Activated CD4-positive, CD25-positive, alpha-beta regulatory T cell (primary cell): ENCODE measurements at places on chromosomes 1 and 21.

DNA sequence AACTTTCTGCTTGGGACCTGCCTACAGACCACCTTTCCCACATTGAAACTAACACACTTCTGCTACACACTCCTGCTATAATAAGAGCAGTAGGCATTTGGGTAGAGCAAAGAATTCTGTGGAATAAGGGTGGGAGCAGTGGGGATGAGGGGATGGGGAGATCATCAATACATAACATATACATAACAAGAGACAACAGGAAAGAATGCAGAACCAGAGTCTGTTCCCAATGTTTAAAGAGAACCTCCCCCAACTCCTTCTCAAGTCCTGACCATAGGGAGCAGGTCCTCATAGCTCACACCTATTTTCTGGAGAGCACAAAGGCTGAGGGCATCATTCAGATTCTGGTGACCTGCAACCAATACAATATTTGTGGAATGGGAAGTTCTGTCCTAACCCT lies 121.6 kb upstream of the BARHL2 start:
- DNase-seq, result no peak

DNA sequence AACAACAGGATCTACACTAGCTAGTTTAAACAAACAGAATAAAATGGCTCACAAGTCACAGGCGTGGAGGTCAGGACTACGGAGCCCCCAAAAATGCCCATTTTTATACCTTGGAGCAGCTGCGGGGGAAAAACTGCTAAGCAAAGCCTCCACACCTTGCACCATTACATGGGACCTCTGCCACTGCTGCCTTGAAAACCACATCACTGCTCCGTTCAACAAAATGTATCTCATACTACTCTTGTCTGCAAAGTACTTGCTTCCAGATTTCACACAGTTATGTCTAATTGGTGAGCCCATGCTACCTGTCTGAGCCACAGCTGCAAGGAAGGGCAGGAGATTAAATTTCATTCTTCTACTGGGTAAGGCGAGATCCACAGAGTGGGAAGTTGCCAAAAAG lies 24.4 kb downstream of the MRPL39 start:
- DNase-seq, result no peak

DNA sequence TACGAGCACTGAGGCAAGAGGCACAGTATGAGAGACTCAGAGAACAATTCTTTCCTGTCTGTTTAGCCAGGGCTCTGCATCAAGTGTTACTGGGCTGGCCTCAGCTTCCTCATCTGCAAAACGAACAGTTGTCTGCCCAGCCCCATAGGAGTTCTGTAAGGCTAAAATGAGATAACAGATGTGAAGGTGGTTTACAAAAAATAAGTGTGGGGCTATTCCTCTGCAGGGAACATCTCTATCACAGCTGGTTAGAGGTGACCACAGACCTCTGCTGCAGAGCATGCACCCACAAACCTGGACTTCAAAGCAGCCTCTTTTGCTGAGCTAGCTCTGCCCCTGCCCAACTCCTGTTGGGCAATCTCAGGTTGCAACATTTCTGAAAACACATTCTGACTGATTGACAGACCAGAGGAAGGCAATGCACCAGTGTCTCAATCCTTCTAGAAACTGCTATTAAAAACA lies 10.5 kb upstream of the OLIG1 start:
- no peak for DNase-seq

DNA sequence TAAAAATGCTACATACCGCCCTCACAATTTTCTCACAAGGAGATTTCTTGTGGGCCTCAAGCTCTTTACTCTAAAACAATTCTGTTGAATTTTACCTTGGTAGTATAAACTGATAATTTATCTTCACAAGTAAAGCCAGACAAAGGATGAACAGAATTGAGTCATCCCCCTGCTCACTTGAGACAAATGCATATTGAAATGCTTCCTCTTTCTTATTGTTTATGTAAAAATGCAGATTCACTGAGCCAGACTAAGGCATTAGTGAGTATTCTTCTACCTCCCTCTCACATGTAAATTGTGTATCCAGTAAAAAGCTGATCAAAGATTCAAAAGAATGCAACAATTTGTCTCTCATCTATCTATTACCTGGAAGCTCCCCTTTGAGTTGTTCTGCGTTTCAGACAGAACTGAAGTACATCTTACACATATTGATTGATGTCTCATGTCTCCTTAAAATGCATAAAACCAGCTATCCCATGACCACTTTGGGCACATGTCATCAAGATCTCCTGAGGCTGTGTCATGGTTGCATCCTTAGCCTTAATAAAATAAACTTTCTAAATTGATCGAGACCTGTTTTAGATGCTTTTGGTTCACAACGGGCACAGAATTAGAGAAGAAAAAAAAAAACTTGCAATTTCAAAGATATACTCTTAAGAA lies 743.1 kb upstream of the B3GALT2 start:
- no peak for DNase-seq

DNA sequence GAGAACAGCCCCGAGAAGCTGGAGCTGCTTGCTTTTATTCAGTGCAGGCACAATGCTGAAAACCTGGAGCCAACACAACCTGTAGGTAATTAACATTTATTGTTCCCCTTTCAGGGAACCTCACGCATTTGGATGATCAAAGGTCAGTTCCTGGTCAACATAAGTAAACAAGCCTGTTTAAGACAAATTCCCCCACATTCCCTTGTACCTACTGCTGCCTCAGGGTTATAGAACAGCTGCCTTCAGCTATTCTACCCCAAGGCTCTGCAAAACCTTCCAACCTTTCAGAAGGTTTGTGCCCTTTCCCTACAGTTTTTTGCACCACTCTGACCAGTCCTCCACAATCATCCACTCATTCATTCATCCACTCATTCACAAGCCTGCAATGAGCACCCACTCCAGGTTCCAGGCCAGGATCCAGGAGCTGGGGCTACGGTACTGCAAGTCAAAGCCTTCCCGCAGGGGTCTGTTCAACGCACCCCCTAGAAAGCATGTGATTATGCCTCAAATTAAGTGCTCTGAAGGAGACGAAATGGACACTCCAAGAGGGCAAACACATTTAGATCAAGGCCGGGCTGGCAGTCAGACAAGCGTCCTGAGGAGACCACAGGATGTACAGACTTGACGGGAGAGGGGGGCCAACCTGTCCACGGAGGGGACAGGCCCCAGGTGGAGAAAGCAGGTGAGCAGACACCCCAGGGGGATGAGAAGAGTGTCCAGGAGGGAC lies 683.9 kb downstream of the MATN1 start:
- no peak for DNase-seq

- no peak for DNase-seq
Observed at GRCh38 chr1:153577138-153577537, 11.5 kb upstream of the S100A2 start.

GRCh38 chr1:179353546-179353945 lies 12.2 kb upstream of the AXDND1 start:
- DNase-seq, result no peak

DNA sequence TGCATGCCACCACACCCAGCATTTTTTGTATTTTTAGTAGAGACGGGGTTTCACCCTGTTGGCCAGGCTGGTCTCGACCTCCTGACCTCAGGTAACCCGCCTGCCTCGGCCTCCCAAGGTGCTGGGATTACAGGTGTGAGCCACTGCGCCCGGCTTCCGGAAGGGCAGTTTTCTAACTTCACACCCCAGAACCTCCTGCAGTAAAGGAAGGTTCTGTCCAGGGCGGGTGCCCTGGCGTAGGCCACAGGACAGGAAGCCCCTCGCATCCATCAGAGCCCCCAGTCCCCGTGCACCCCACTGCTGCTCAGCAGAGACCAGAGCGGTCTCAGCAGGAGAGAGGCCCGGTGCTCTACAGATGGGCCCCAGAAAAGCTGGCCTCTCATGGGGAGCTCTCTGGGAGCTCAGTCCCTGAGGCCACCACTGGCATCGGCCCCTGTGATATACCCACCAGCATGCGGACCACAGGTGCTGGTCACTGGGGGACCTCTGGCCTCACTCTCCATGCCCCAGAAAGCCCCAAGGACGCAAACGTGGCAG lies 4.1 kb upstream of the DNMT3L start:
- DNase-seq, result no peak

DNA sequence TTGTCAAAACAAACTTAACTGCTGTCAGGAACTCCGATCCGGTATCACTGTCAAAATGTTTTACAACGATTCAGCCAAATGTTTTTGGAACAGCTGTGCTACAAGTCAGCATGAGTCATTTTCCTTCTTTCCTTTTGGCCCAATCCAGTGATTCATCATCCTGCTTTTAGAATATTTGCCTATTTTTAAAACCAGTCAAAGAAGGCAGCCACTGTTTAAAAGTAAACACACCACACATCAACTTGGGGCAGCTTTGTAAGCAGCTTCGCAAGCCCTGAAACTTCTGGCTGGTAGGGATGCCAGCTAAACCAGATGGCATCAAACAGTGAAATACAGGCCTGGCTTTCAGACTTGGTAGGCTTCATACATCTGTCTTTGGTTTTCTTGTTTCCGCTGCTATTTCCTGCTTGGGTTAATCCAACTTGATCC lies 14.9 kb downstream of the MAP3K7CL start:
- no peak for DNase-seq

DNA sequence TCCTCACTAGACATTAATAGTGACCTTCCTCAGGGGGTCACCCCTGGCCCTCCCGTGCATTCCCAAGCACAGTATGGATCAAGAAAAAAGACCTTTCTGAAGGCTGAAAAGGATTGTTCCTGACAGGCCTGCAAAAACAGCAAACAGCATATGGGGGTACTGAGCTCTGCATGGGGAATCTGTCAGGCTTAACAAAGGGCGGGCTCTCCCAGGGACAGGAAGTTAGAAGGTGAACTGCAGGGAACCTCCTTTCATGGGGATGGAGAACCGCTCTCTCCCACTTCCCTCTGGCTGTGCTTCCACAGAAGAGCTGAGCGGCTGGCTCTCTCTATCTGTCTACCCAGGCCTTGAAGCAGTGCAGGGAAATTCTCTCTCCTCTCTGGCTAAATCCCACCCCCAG lies 91.7 kb downstream of the DTL start:
- no peak for DNase-seq

GRCh38 chr1:234629026-234629425 lies 19.0 kb upstream of the IRF2BP2 start:
- DNase-seq, result no peak

DNA sequence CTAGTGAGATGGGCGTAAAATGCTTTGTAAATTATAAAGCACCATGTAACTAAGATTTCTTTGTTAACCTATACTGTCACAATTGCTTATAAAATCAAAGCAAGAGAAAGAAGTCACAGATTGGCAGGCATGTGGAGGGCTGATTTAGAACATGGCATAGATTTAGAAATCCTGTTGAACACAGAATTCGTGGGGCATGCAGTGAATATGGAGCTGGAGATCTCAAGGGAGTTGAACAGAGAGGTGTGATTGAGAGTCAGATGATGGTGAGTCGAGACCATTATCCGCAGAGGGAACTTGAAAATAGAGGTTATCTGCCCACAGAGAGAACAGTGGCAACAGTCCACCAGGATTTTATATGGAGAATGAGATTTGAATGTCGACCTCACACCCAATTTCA lies 27.6 kb downstream of the PBX1 start:
- no peak for DNase-seq

GRCh38 chr1:30847358-30847972 lies 61.1 kb downstream of the SDC3 start:
- no peak for DNase-seq

DNA sequence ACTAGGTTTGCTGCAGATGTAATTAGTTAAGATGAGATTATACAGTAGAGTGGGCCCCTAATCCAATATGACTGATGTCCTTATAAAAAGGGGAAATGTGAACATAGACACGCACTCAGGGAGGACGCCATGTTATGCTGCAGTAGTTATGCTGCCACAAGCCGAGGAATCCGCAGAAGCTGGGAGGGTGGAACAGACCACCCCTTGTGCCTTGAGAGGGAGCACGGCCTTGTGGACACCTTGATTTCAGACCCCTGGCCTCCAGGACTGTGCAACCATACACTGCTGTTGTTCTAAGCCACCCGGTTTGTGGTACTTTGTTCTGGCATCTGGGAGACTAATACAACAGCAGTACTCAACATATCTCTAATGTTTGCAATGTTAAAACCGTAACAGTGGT lies 57.9 kb upstream of the HIVEP3 start:
- no peak for DNase-seq

- no peak for DNase-seq
Observed at GRCh38 chr1:215119719-215120365, 37.3 kb downstream of the KCNK2 start.

DNA sequence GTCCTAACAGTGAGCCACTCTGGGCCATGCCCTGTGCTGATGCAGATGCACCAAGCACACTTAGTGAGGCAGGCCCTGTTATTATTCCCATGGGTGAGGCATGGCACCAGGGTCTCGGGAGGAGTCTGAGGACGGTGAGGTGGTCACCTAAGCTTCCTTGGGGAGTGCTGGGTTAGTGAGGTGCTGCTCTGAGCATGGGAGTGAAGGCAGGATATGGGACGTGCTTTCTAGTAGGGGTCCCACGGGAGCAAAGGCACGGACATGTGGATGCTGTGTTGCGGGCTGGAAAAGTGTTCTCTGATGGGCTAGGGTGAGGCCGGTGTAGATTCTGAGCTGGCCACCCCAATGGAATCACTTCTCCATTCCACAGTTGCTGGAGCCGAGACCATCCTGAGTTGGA lies 77.5 kb upstream of the CSF3R start:
- DNase-seq, result no peak

GRCh38 chr1:13762642-13763041 lies 62.7 kb downstream of the PRDM2 start:
- no peak for DNase-seq

- no peak for DNase-seq
Observed at GRCh38 chr1:110250749-110251148, 40.6 kb downstream of the KCNC4 start.

DNA sequence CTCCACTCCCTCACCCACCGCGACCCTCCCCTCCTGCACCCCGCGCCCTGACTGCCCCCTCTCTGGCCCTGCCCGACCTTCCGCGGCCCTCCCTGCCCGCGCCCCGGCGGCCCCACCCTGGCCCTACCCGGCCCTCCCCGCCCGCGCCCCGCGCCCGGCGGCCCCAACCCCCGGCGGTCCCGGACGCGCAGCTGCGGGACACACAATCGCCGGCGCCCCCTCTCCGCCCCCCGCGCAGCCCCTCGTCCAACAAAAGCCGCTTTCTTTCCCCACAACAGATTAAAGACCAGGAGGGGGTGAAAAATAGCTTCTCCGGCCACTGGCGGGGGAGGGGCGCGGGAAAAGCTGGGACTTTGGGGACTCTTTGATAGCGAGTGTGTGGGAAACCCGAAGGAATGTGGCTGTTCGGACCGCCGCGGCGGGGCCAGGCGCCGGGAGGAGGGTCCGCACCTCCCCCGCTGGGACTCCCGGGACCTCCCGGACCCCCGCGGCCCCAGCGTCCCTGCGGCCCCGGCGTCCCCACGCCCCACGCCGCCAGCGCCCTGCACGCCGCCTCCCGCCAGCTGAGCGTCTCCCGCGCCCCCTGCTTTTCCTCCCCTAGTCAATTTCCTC lies 8.8 kb upstream of the ID3 start:
- DNase-seq, result no peak

DNA sequence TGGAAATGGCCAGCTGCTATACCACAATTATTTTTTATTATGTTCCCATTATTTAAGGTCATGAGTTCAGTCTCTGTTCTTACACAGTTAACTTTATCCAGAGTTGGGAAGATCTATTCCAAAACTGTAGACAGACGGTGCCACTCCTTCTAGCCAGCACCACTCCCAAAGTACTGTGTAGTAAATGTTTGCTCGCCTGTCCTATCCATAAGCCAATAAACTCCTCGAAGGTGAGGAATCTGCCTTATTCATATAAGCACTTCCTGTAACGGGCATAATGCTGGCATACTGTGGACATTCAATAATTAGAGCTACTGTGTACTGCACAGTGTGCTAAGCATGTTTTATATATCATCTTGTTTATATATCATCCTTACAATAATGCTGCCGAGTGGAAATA lies 26.1 kb upstream of the STMN1 start:
- no peak for DNase-seq
